Activated naive CD8-positive, alpha-beta T cell treated with anti-CD3 and anti-CD28 coated beads for 36 hours (primary cell): ENCODE measurements at places on chromosomes 5 and 9. TPM values are rescaled to one million over a fixed set of nuclear protein-coding genes. Genes with fewer than 3 reads are reported as not detected.
A peak's percentile ranks its signal among the peaks of the same experiment; 100 is the strongest.

The NR4A3 gene
- total RNA-seq = 35.7 TPM

DNA sequence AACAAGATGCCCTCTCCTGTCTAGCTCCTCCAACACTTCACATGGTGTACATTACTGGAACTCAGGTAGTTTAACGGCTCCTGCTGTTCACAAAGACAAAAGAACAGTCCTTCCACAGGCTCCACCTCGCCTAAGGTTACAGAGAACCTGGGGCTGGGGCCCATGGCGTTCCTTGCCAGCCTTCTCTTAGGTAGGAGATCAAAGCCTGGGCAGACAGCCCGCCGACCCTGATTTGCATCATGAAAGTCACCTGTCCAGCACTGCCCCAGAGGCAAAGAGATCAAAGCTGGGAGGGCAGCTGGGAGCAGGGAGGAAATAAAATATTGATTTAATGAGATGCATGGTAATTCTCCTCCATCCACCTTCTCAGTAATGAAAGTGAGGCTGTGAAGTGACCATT is 115.0 kb upstream of the SLIT3 start:
- DNase-seq = no peak

DNA sequence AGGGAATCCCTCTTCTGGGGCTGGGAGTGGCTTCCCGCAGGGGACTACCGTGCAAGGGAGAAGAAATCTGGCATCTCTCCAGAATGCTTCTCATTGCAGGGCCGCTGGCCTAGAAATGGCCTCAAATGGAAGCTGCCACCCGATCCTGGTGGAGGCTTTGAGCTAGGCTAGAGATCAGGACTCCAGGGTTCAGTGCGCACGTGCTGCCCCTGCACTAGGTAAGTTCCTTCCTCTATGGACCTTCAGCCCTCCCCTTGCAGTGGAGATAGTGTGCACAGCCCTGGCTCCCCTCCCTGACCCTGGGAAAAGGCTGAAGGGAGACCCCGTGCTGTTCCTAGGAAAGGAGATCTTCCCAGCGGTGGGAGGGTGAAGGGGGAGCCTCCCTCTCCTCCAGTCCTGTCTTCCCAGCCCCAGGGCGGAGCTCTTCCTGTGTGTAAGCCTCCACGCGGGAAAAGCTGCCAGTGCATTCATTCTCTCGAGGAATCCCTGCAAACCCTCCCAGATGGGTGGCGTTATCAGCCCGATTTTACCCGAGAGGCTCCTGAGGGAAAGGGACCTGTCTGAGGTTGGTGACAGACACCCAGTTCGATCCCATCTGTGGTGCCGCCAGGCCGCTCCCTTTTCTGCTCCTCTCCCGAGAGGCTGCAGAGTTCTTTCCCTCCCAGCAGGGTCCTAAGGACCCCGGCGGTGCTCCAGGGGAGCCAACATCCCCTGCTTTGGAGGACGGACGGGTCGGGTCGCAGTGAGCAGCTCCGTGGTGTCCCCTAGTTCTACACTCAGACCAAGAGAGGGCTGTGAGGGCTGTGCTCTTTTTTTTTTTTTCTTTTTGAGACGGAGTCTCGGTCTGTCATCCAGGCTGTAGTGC is 1.4 kb upstream of the CERCAM start:
- DNase-seq = no peak

The GABRA6 gene
- not detected for total RNA-seq

DNA sequence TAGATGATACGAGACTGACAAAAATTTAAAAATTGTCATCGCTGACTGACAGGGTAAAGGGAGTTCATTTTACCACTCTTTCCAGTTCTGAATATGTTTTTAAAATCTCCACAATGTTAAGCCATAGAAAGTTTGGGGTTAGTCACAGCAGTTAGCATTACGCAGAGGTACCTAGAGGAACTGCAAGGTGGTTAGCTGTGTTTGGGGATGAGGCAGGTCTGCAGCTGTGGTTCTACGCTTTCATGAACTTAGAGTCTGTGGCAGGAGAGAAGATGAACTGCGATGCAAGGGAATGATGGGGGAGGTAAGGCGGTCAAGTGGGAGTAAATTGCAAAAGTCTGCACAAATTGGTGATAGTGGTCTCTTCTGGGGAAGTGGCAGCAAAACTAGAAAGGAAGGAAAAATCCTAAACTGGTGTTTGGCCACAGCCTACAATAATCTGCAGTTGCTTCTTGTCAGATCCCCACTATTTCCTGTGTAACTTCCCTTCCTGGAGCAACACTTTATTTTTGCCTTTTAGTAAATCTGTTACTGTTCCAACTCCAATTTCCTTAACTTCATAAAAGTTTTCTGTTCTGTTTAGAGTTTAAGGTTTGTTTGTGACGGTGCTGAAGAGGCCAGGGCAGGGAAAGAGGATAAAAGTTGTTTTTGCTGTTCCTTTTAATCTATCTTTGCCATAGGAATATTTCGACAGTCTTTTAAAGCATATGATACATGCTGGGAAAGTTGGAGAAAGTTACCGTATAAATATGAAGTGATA is 38.6 kb upstream of the SNX2 start:
- DNase-seq = no peak

DNA sequence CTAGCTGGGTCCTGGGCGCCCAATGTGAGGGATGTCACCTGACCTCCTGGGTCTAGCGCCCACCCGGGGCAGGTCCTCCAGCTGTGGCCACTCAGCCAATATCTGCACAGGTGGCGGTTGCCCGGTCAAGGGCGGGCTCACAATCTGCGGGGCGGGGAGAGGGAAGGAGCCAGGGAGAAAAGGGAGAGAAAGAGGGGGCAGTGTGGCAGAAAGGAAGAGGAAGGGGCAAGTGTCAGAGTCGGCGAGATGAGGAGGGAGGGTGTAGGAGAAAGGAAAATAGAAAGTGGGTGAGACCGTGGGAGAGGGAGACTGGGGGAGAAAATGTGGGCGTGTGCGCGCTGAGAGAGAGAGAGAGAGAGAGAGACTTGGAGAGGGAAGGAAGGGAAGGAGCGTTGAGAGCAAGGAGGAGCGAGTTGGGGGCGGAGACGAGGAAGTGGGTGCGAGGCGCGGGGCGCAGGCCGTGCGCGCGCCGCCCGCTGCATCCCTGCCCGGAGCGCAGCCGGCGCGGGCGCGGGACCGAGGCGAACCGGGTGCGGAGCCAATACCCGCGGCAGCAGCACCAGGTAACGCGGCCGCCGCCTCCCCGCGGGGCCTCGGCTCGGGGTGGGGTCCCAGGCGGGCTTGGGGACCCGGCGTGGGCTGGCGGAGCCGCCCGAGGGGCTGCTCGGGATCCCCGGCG is at the start of gene HRH2:
HRH2 (plus strand) TSS at position 479 of the 679 bp plus-strand sequence. CDS start 25,163 bp downstream, outside the sequence.
- DNase-seq = peak; percentile 73

GRCh38 chr5:132224716-132225115 is 2.9 kb downstream of the P4HA2 start:
- DNase-seq = no peak

GRCh38 chr9:105076729-105077128 is 148.8 kb upstream of the ABCA1 start:
- DNase-seq = no peak

- no peak for DNase-seq
Measured at GRCh38 chr9:125884218-125884595, 137.0 kb downstream of the PBX3 start.

DNA sequence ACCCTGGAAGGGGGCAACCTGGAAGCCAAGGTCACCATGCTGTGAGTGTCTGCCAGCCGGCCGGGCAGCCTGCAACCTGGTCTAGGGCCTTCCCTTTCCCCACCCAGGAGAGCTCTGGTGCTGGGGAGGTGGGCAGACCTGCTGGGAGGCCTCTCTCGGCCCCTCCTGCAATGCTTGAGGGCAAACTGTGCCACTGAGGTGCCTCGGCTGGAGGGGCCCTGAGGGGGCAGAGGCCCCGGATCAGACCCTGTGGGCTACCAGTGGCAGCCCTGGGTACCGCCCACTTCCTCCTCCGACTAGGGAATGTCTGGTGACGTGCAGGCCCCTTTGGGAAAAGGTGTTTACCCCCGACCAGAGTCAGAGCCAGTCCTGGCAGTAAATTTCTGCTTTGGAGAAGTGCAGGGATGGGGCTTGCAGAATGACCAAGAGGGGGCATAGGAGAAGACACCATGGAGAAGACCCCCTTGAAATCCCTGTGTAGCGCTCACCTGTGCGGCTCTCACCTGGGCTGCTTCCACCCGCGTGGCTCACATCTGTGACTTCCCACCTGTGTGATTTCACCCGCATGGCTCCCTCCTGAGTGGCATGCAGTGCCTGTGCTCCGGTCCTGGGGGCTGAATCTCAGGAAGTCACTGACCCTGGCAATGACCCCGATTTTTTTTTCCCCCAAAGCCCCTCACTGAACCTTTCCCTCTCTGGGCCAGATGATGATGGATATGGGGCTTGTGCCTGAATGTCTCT is 1.1 kb downstream of the LCN1 start:
- no peak for DNase-seq

The ADGRD2 gene
- total RNA-seq = not detected

- DNase-seq = no peak
Measured at GRCh38 chr5:144040615-144041305, 129.7 kb downstream of the YIPF5 start.

GRCh38 chr5:103243665-103244064 is 14.9 kb upstream of the MACIR start:
- DNase-seq = no peak

The OR1Q1 gene
- total RNA-seq = not detected

- no peak for DNase-seq
Measured at GRCh38 chr5:173572431-173573125, 43.9 kb downstream of the BOD1 start.

DNA sequence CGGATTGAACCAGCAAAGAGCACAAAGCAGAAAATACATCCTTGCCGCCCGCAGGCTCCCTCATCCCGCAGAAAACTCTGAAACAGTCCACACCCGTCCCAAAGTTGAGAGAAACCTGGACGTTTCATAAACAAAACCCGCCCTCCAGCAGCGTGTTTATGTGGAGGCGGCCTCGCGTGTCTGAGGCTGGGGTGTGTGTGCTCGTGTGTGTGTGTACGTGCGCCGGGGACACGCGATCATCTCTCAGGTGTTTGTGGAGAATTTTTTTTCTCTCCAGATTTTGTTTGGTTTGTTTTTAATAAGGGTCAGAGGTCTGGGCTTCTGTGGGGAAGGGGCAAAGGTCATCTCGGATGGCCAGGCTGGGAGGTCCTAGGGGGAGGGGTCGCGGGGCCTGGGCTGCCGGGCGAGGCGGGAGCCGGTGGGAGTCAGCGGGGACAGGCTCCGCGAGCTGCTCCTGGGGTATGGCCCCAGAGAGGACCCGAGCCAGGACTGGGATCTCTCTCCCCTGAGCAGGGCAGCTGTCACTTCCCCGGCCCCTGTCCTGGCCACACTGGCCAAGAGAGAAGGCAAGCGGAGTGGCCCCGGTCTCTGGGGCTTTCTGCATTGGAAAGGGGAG is 206.4 kb downstream of the C9orf50 start:
- DNase-seq = no peak

DNA sequence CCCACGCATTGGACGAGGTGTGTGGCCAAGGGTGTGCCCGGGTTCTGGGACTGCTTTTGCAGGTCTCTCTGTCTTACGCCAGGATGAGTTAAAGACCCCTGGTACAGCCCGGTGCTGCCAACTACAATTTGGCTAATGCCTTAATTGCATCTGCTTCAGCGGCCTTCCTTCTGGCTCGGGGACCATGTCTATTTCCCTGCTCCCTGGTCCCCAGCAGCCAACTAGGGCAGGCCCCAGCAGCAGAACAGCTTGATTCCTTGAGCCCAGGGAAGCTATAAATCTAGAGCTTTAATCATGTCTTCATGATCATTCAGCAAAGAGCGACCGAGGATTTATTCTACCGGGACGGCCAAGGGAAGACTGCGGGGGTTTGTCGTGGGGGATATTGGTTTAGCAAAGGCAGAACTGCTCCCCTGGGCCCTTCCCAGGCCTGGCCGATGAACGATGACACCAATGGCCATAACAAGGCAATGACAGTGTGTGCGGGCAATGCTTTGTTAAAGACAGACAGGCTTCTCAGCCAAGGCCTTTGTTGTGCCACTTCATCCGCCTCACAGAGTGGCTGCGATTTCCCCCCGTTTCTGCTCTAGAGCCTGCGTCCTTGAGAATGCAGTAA is 51.4 kb downstream of the CFAP77 start:
- no peak for DNase-seq

DNA sequence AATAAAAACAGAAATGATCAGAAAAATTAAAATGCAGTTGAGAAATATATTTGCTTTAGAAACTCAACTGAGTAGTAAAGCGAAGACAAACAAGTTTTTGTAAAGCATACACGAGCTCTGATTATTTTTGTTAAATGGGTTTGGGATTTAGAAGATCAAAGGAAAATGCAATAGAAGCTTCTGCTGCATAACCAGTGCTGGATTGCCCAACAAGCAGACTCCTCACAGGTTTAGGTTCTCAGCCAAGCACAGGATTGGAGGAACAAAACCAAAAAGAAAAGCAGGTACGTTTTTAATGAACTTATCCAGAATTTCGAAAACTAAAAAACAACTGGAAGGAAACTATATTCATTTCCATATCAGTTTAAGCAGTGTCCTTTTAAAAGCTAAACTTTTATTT is 423.8 kb downstream of the TMEM161B start:
- no peak for DNase-seq

DNA sequence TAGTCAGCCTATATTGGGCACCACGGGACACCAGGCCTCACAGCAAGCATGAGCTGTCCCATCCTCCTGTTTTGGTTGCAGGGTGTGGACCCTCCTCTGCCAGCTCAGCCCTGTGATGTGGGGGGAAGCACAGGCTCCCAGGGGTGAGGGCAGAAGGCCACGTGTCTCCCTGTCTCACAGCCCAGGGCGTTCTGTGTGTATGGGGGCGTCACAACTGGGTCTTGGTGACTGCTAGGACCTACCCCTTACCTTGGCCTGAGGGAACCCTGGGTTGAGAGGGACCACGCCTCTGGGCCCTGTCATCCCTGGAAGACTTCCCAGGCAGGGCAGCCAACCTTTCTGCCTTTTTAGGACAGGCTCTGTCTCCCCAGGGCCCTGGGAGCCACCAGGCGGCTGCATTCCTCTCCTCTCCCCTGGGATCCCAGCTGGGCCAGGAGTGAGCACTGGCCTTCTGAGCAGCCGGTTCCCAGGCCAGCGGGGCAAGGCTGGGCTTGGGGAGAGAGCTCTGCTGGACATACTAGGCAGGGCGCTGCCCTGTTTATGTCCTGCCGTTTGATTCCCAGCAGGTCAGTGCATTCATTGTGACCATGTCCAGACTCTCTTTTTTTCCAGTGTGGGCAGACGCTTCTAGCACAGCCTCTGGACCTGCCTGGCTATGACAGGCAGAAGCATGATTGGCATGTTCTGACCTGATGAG is 97.4 kb downstream of the DAB2IP start:
- no peak for DNase-seq

GRCh38 chr5:54619731-54620130 is 102.2 kb downstream of the SNX18 start:
- no peak for DNase-seq

The NR5A1 gene
- total RNA-seq = not detected

DNA sequence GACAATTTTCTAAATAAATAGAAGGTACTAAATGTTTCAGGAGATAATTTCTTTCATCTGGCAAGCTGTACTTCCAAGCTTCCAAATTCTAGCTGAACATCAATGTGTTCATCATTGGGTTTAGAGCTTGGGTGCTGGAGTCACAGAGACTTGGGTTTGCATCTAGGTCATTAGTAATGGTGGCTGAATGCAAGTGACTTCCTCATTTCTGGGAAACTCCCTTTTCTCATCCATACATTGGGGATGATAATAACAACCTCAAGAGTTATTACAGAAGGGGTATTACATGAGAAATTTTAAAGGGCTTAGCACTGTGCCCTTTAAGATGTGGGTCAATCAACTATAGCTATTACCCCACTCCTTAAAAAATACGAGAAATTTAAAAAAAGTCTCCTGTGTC is 41.1 kb upstream of the KLF4 start:
- DNase-seq = no peak

The RAI14 gene
- 9.0 TPM for total RNA-seq

The OR1B1 gene
- not detected for total RNA-seq

The NXNL2 gene
- not detected for total RNA-seq
